ENCODE measurements at places on chromosomes 12 and 14. TPM values are rescaled to one million over a fixed set of nuclear protein-coding genes. Genes with fewer than 3 reads are reported as not detected.

Gene ADCY6
- total RNA-seq: 42.2 TPM

Gene AICDA
- not detected for total RNA-seq

Gene CATSPERB
- total RNA-seq: 1.0 TPM

Gene IKZF4
- 2.2 TPM for total RNA-seq

Gene RHOF
- 4.4 TPM for total RNA-seq

Gene COX8C
- not detected for total RNA-seq

Gene CACNA1C
- 11.0 TPM for total RNA-seq
